ENCODE measurements at places on chromosomes 6 and 20. TPM values are rescaled to one million over a fixed set of nuclear protein-coding genes. Genes with fewer than 3 reads are reported as not detected.
A peak's percentile ranks its signal among the peaks of the same experiment; 100 is the strongest.

Gene TFAP2D
- polyA plus RNA-seq, result not detected

DNA sequence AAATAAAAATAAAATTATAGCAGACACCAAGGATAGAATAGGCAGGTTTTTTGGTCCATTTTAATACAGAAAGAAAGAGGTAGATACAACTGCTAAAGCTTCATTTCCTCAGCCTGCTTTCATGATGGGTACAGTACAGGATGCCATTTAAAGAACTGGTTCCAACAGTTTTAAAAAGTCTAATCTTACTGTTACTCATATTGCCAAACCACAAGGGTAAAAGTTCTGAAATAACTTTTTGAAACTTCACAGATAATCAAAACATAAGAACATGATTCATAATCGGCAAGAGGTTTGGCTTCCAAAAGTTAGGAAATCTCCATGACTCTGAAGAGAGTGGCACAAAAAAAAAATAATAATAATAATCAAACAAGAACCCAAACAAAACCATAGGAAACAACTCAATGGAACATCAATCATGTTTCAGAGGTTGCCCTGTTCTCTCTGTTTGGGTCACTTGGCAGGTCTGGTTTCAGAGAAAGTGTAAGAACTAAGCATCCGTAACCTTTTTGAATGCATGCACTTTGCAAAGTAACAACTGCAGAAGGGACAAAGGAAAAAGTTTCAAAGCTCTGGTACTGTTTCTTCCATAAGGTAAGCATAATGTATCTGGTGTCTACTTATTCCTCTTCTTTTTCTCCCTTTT is 79.7 kb downstream of the SMLR1 start:
- DNase-seq, result no peak

DNA sequence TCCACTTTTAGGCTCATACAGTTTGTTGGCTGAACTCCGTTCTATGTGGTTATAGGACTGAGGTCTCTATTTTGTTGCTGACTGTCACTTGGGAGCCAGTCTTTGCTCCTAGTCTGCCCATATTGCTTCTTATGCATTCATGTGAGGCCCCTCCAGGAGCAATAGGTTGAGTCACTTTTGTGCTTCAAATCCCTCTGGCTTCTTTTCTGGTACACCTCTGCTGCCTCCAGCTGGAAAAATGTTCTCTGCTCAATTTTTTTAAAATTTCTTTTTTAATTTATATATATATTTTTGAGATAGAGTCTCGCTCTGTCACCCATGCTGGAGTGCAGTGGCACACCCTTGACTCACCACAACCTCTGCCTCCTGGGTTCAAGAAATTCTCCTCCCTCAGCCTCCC is 42.7 kb upstream of the NOX3 start:
- no peak for DNase-seq

DNA sequence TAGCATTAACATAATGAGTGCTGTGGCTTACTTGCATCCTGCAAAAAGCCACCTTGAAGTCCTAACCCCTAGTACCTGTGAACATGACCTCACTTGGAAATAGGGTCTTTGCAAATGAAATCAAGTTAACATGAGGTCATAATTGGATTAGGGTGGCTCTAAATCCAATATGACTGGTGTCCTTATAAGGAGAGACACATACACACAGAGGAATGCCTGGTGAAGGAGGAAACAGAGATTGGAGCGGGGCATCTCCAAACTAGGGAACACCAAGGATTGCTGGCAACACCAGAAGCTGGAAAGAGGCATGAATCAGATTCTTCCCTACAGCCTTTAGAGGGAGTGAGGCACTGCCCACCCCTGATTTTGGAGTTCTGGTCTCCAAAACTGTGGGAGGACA is 17.6 kb upstream of the RPS6KA2 start:
- no peak for DNase-seq

Gene PRL
- not detected for polyA plus RNA-seq

DNA sequence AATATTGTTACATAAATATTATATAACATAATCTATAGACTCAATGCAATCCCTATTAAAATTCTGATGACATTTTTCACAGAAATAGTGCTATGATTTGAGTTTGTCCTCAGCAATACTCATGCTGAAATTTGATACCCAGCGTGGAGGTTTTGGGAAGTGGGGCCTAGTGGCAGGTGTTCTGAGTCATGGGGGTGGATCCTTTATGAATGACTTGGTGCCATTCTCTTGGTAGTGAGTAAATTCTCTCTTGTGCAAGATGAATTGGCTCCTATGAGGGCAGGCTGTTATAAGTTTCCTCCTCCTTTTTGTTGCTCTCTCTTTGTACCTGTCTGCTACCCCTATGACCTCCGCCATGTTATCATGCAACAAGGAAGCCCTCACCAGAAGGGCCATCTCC is 65.8 kb downstream of the SHPRH start:
- DNase-seq, result no peak

Gene MRAP2
- polyA plus RNA-seq, result 9.5 TPM

- no peak for DNase-seq
Observed at GRCh38 chr20:32960849-32961731, 43.1 kb downstream of the SUN5 start.

DNA sequence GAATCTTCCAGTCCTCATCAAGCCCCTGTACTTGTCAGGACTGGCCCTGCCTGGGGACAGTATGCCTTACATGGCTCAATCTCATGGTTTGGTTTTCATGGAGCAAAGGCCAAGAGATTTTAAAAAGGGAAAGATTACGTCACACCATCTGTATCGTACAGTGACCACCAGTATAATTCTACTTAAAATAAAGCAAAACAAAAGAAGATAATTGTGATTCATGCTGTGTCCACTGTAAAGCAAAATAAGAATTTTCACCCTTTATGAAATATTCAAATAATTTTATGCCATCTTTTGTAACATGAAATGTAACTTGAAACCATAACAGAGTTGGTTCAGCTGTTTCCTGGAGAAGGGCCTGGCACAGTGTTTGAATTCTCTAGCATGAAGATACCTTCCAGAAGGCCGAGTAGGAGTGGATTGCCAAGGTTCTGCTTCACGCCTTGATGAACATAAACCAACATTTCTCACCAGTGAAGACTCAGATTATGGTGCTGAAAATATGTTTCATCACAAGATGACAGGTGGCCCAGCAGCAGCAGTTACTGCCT is 486.5 kb downstream of the RFPL4B start:
- no peak for DNase-seq

- DNase-seq, result no peak
Observed at GRCh38 chr20:6714279-6714711, 53.2 kb upstream of the BMP2 start.

GRCh38 chr6:44332585-44332984 is 9.9 kb upstream of the SPATS1 start:
- no peak for DNase-seq

Gene RBL1
- polyA plus RNA-seq, result 1.8 TPM

Gene BANF2
- not detected for polyA plus RNA-seq

Gene MPC1
- polyA plus RNA-seq, result 55.6 TPM

Gene PROKR2
- not detected for polyA plus RNA-seq

GRCh38 chr6:38524436-38525145 is 115.1 kb downstream of the BTBD9 start:
- DNase-seq, result no peak

DNA sequence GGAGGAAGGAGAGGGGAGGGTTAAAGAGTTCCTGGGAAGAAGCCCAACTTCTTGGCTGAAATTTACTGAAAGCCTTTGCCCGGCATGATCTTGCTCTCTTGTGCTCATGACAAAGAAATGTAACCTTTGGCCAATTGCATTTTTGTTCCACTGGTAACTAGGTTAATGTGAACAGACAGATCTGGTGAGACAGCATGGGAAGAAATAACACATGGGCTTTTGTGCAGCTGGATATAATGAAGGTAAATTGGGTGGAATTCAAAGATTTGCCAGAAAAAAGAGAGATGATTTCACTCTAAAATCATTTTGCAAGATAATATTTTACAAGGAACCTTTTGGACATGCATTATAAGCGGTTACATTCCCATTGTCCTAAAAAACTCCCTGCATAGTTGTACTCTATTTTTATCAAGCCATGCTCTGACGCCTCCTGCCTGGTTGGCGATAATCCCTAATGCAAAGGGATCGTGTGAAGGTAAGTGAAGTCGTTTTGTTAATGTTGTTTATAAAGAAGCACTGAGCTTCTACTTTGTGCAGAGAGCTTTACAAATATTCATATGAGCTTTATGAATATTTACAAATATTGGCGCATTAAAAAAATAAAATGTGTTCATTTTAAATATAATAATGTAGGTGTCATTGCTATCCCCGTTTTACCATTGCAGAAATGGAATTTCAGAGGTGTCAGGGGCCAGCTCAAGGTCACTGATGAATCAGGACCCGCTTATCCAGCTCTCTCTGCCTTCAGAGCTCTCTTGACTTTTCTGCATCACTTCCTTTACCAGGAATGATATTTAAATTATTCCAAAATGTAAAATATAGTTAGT is 161.3 kb upstream of the AGPAT4 start:
- DNase-seq, result peak; percentile 49

Gene NOL7
- 42.4 TPM for polyA plus RNA-seq

- peak; percentile 49 for DNase-seq
Observed at GRCh38 chr6:15520626-15521203, 142.1 kb downstream of the DTNBP1 start.

Gene SLPI
- 9.2 TPM for polyA plus RNA-seq
